GM23248 (cell line): ENCODE measurements at places on chromosomes 7 and 10.
A peak's percentile ranks its signal among the peaks of the same experiment; 100 is the strongest.

- DNase-seq: no peak
These were observed 80.3 kb upstream of the SEM1 start for GRCh38 chr7:96789914-96790313.

- peak; percentile 81 for DNase-seq
These were observed 967 bp upstream of the GLI3 start for GRCh38 chr7:42237811-42238541.

DNA sequence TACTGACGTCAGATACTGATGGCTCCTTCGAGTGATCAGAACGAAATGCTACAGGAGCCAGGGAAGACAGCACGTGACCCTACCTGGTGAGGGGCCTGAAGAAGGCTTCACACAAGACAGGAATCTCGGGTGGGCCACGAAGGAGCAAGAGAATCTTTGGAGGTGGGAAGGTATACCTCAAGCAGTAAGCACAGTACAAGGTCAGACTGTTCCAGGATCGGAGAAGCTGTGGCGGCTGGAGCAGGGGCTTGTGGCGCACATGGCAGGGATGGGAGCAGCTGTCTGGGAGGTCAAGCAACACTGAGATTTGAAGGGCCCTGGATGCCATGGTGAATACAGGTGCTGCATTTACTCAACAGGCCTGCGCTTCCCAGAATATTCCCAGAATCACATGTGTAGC is 45.4 kb downstream of the C10orf143 start:
- no peak for DNase-seq

DNA sequence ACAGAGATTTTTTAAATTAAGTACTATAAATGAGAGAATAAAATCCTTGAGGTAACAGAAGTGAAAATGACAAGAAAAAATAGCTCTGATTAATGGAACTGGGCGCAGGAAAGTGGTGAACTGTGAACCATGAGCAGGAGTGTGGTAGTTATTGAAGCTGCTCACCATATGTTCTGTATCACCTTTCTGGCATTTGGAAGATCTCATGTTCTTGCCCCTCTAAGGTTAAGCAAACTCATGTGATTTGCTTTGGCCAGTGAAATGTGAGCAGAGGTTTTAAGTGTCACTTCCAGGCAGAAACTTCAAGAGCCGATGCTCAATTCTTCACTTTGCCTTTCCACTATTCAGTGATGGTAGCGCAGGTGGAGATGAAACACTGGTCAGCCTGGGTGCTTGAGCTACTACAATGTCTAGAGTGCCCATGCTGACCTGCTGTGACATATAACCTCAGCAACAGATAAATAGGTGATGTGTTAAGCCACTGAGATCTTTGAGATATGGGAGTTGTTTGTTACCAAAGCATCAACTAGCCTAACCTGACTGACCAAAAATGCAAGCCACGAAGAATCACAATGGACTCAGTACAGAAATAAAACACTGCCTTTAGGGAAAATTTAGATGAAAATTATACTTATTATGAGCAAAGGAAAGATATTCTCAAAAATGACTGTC is 18.4 kb downstream of the MTPAP start:
- DNase-seq: no peak

- no peak for DNase-seq
These were observed 239.6 kb downstream of the MAD1L1 start for GRCh38 chr7:1993031-1993695.

DNA sequence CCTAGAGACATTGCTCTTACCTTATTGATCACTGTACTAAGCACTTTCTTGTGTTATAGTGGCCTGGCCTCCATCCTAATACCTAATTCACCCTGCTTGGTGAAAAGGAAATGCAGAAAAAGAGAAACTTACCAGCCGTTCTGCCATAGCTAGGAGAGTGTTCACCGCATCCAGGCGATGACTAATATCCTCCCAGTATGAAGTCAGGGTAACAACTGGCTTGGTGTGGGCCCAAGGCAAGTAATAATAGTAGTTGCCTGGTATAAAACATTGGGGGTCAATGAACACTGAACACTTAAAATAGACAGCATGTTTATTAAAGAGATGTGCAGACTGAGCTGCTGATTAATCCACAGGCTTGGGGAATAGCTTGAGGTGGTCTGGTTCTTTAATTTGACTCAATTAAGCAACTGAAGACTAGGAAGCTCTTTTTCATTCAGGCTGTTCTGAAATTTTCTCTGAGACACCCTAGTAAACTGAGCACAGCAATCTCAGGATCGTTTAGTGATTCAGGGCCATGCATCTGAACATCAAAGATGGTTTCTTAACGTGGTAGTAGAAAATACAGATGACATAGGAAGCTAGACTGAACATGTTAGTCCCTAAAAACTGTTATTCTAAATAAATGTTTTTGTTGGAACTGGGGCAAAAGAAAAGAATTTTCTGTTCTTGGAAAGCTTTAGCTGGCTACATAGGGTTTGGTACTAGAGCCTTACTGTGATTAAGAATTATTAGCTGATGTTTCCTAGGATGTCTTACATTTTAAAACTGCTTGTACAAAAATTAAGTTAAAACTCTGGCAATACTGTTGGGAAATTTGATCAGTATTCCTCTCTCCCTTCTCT is 102.2 kb downstream of the MYOF start:
- peak; percentile 90 for DNase-seq

- no peak for DNase-seq
These were observed 508.1 kb upstream of the FOXK1 start for GRCh38 chr7:4174016-4174415.

- peak; percentile 85 for DNase-seq
These were observed 3.1 kb downstream of the VSIR start for GRCh38 chr10:71770255-71770654.

DNA sequence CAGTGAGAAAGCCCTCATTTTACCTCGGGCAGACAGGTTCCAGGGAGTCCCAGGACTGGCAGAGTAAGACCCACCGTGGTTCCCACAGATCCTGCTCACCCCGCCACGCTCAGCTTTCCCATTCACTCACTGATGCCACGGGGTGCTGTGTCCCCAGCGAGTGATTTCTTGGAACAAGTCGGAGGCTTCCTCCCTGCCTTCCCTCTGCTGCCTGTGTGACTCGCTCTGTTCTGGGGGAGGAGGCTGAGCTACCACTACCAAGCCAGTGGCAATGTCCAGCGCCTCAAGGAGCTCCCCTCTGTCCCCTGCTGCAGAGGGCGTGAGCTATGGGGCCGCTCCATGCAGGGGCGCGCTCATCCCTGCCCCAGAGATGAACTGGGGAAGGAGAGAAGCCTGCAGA is 12.6 kb downstream of the IL15RA start:
- no peak for DNase-seq

GRCh38 chr7:69839782-69840181 is 241.5 kb downstream of the AUTS2 start:
- DNase-seq: no peak
